ENCODE measurements at places on chromosomes 16 and 17. TPM values are rescaled to one million over a fixed set of nuclear protein-coding genes. Genes with fewer than 3 reads are reported as not detected.

GRCh38 chr16:83113317-83113716 is 486.5 kb downstream of the CDH13 start:
- DNase-seq: no peak

GRCh38 chr17:18261146-18261515 is 669 bp downstream of the MIEF2 start:
- peak; percentile 93 for DNase-seq

The ACAP1 gene
- 28.5 TPM for total RNA-seq

DNA sequence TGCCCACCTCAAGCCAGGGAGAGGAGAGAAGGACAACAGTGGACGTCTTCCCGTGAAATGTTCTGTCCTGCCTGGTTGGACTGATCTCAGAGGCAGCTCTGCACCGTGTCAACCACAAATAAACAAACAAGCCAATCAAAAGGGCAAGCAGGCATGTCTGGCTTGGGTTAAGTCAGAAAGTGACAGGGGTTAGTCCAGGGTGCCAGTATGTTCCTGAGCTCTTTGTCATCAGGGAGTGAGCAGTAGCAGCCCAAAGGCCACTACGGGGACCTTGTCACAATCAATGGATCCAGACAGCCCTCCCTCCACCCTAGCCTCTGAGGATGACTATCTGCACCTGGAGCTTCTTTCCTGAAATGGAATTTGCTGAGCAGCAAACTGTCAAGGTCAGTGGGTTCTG is 35.0 kb downstream of the CNGB1 start:
- DNase-seq: no peak

- DNase-seq: no peak
Observed at GRCh38 chr16:27436065-27436464, 34.1 kb downstream of the IL21R start.

The PRDM7 gene
- not detected for total RNA-seq

The PRSS8 gene
- 154 TPM for total RNA-seq

DNA sequence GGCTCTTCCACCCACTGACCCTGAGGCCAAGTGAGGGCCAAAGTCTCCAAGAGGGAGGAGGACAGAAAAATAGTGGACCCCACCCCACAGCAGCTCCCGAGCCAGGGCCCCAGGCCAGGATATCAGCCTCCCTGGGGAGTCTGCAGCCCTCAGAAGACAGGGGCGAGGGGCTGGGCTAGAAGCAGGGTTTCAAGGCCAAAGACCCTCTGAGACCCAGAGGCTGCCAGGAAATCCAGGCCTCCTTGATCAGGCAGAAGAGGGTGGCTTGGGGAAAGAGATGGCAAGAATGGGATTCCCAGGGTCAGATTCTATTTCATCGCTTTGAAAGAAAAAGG is 156.1 kb downstream of the ZNF423 start:
- no peak for DNase-seq

The MYH11 gene
- total RNA-seq: 0.11 TPM
